ENCODE measurements at places on chromosomes 3 and 15.

DNA sequence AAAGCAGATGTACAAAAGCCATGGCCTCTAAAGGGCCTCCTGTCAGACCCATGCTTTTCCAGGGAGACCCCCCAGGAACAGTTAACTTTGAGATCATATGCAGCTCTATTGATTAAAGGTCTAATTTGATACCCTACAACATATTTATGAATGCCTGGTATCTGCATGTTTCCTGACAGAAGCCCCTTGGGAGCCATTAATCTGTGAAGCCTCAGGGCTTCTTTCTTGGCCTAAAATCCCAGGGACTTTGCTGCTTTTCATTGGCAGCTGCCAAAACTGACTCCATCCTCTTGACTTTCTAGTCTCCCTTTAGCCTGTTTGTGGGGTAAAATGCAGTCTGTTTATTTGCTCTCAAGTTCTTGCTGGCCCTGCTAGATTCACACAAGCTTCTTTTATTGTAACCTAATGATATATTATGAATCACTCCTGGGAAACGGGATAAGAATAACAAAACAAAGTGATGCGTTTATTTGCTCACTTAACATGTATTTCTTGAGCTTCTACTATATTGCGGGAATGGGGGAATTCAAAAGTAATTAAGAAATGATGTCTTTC lies 257.0 kb downstream of the LSAMP start:
- DNase-seq, result no peak

- no peak for DNase-seq
These were observed 5.2 kb downstream of the TPRA1 start for GRCh38 chr3:127585163-127585812.

GRCh38 chr3:50269977-50270413 lies 1.0 kb downstream of the SEMA3B start:
- DNase-seq, result no peak

GRCh38 chr15:31905054-31905453 lies 125.3 kb upstream of the CHRNA7 start:
- no peak for DNase-seq

DNA sequence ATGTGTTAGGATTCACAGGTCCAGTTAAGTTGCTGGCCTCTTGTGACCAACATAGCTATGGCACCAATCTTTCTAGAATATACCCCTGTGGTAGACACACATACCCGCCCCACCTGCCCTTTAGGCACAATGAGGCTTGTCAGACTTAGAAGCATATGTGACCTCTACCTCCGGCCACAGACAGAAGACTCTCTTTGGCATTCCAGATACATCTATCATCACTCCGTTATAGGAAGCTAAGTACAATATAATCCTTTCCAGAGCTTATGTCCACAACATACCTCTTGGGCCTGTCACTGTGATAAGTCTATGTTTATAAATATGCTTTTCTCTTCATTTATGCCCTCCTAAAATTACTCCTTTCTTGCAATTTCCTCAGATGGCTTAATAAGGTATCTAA lies 39.8 kb downstream of the CD47 start:
- DNase-seq, result no peak

GRCh38 chr3:161567577-161568361 lies 71.2 kb downstream of the OTOL1 start:
- DNase-seq, result no peak

DNA sequence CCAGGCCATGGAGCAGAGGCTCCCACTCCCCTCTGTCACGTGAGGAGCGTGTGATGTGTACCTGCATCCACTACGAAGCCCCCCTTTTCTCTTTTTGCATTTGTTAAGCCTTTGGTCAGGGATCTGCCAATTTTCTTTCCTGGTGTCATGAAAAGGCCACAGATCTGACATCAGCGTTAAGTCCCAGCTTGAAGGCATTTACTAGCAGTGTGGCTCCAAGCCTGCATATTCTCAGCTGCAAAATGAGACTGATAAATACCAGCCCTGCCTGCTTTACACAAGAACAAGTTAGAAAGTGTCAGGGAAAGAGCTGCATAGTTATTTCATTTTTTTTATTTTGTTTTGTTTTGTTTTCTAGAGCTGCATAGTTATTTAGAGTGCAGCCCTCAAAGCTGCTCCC lies 2.3 kb upstream of the ANKRD63 start:
- DNase-seq, result no peak

DNA sequence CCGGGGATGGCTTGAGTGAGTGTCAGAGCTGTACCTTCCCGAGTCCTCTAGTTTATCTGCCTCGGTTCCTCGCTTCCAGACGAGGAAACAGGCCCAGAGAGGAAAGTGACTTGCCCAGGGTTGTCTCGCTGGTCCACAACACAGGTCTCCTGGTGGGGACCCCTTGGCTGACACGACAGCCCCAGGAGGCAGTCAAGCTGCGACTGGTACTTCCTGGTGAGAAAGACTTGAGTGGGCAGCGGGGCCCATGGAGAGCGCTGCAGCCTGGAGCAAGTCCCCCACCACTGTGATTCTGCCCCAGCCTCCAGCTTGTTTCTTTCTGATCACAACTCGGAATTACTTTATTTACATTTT lies 600 bp upstream of the CHRNA5 start:
- DNase-seq, result no peak

- DNase-seq, result no peak
These were observed 21.4 kb downstream of the LMCD1 start for GRCh38 chr3:8523041-8523440.

DNA sequence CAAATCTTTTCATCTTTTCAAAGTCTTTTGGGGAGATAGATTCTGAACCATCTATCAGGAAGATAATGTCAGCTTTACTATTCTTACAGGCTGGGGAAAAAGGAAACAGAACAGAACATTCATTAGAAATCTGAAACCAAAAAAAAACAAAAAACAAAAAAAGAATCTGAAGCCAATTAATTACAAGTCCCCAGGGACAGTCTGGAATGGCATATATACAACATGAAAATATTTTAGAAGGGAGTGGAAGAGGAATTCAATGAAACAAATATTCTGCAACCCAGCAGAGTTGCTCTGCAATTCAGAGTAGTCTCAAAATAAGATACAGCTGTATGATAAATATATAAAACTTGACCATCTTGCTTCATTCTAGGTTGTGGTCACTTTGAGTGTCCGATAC lies 41.7 kb upstream of the CAPN7 start:
- DNase-seq, result no peak

DNA sequence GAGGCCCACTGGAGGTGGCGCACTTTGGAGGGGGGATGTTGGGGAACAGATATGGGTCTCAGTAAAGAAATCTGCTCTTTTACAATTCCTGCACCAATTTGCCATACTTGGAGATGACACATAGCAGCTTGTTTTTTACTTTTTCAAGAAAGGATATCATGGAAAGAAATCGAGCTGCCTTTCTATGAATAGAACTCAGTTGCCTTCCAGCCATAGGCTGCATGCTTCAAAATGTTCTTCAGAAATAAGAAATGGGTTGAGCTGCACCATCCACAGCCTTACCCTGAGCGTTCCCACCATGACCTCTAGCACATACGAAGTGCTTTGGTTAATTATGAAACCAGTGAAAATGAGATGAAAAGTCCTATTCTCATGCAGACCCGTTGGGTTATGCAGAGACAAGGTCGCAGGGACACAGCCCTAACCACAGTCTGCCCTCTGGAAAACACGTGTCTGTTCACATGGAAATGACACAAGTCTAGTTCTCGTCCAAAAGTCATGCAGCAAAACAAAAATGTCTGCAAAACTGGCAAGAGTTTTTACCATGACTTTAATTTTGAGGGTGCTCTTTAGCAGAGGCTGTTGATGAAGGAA lies 36.3 kb downstream of the NGRN start:
- no peak for DNase-seq

DNA sequence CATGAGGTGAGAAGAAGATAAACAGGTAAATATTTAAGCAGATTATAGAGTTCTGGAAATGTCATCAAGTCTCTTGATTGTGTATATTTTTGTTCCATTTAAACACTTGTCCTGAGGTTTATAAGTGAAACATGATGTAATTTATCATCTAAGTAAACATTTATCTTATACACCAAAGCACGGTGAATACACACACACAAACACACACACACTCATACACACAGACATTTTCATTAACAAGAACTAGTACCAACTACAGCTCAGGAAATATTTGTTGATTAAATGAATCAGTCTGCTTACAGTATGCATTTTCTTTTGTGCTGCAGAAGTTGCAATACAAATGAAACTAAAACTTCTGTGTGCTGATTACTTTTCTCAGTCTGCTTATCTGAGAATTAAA lies 357.3 kb downstream of the ZBTB20 start:
- DNase-seq, result no peak

DNA sequence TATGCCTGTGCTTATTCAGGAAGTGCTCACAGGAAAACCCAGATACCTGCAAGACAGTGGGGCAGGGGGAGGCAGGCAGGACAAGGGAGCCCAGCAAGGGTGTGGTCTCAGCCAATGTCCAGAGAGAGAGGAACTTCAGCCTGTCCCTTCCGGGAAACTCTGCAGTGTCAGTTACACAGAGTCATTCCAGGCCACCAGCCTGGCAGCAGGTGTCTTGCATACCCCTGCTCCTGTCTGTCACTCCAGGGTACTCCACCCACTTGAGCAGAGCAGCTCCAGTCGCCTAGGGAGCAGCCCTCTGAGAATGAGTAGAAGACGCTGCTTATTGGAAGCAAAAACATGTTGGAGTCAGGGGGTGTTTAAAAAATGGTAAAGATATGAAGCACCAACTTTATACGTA lies 431.2 kb upstream of the RGMA start:
- no peak for DNase-seq

DNA sequence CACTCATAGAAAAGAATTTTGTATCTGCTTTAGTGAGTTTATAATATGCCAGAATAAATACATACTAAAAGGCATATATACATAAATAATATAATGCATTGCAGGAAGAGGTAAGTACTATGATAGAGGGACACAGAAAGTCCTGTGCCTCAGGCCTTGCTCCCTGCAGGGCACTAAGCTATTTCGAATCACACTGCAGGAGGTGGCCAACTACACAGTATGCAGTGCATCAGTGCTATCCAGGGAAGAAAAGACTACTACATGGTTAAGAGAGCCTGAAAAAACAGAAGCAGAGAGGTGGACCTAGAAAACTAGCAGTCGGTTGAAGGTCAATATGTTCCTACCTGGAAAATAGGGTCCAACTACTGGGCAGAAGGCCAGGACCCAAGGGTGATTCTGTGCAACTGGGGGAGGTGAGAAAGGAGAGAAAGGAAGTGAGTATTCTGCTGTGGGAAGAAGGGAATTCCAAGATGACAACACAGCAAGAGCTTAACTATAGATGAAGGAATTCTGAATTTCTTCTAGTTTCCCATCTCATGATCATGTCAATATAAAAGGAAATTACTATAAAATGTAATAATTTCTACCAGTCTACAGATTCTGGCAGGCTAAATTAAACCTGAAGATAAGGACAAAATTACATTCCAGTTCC lies 218.0 kb downstream of the ZBTB20 start:
- DNase-seq, result no peak

DNA sequence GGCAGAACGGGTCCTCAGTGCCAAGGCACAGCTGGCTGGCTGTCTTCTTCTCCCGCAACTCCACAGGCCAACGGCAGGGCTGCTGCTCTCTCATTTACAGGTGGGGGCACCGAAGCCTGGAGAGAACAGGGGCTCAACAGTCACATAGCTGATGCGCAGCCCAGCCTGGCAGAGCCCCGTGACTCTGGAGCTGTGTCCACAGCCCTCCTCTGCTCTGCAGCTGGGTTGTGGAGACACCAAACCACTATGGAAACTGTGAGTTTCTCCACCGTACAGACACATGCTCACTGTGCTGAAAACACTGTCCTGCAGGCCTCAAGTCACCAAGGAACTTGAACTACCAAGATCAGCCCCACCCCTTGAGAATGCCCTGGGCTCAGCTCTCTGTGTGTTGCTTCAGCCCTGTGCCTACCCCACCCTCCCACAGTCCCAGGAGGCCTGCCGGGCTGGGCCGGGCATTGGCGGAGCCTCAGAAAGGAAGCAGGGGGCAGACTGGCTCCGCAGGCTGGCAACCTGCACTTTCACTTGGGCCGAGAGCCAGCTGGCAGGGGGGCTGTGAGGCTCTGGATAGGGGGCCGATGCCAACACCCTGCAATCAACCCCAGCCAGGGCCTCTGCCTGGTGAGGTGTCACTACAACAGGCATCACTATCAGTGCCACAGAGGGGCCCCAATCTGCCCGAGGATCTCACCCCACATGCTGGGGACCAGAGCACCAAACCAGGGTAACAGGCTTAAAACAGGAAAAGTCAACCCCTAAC lies 113.7 kb upstream of the RPL32 start:
- no peak for DNase-seq

DNA sequence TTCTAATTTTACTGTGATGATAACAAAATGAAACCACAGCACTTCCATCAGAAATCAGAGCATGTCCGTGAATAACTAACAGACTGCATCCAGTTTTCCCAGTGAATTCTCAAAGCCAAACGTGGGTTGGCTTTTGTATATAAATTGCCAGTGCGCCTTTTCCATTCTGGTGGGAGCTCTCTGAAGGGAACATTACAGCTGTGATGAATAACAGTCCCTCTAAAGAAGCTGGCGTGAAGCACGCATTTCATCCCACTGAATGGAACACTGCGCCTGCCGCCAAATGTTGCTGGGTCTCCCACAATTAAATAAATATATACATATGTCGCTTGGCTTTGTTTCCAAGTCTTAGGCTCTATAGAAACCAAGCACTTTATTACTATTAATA lies 113.0 kb upstream of the PFN2 start:
- no peak for DNase-seq

GRCh38 chr3:180615954-180616353 lies 14.0 kb downstream of the TTC14 start:
- no peak for DNase-seq

DNA sequence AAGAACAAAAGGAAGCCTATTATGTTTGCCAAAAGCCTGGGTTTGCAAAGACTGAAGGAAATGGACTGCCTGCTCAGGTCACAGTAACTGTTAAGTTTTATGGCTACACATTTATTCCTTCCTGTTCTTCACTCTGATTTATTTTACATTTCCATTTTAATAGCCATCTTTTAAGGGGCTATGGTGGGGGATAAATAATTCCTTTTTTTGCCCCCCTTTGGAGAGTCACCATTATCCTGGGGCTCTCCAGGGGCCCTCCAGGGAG lies 53.5 kb upstream of the MYZAP start:
- no peak for DNase-seq

DNA sequence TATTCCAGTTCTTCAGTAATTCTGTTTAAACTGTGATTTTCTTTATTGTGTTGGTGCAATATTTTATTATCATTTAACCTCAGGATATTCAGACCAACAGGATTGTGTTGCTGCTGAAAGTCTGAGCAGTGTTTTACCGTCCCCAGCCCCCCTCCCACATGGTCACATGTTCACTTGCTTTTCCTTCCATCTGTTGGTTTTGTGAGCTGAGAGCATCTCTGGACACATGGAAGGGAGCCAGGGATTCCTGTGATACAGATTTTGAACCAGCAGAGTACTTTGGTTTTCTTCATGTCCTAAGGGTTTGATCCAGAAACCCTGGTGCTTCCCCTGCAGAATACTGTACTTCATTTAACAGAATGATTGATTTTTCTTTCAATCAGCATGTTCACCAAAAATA lies 11.9 kb downstream of the ARRDC4 start:
- no peak for DNase-seq

- DNase-seq, result no peak
These were observed 263.1 kb downstream of the PDZRN3 start for GRCh38 chr3:73361591-73361990.

- DNase-seq, result no peak
These were observed 45.6 kb downstream of the UMPS start for GRCh38 chr3:124775877-124776276.

Measured in stimulated activated CD4-positive, alpha-beta T cell treated with anti-CD3 and anti-CD28 coated beads, Interleukin-1b, Interleukin-23, amount 100 ng/mL, for 4 hours (primary cell).